MCF 10A (cell line): ENCODE measurements at places on chromosomes 7 and 10. TPM values are rescaled to one million over a fixed set of nuclear protein-coding genes. Genes with fewer than 3 reads are reported as not detected.
A peak's percentile ranks its signal among the peaks of the same experiment; 100 is the strongest.

The PVRIG gene
- total RNA-seq, result 0.74 TPM in 1 of 2 replicates, not detected in the other

The SSC4D gene
- 0.42 and 0.58 TPM in 2 replicates for total RNA-seq

DNA sequence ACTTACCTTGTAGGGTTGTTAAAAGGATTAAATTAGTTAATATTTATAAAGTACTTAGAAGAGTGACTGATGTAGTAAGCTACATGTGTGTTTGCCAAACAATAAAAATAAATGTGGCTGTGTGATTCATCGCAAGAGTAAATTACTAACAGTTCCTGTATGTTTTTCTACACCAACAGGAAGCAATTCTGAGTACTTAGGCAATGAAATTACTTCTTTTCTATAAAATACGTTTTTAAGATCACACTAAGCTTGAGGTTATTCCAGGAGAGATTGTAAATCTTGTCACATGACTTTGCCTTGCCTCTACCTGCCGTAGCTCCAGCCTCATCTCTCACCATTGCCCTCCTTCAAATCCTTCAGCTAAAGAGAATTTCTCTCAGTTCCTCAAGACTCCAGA is 18.1 kb upstream of the GSTK1 start:
- no peak overlapping the region for H3K27ac ChIP-seq
- no peaks in the 10 kb centered on the region for H3K27me3 ChIP-seq
- peaks cover 14% of the 10 kb centered on the region for H3K4me1 ChIP-seq
- no peaks in the 10 kb centered on the region for H3K36me3 ChIP-seq
- DNase-seq, result peak; percentile 35
- H3K4me3 ChIP-seq, result no peak overlapping the region

- peak; percentile 69 for DNase-seq
- H3K36me3 ChIP-seq, result no peaks in the 10 kb centered on the region
- H3K4me3 ChIP-seq, result no peak overlapping the region
- H3K27me3 ChIP-seq, result peaks cover 8% of the 10 kb centered on the region
- H3K4me1 ChIP-seq, result peaks cover 6% of the 10 kb centered on the region
- H3K27ac ChIP-seq, result no peak overlapping the region
Observed at GRCh38 chr10:98309366-98310355, 41.7 kb upstream of the LOXL4 start.

DNA sequence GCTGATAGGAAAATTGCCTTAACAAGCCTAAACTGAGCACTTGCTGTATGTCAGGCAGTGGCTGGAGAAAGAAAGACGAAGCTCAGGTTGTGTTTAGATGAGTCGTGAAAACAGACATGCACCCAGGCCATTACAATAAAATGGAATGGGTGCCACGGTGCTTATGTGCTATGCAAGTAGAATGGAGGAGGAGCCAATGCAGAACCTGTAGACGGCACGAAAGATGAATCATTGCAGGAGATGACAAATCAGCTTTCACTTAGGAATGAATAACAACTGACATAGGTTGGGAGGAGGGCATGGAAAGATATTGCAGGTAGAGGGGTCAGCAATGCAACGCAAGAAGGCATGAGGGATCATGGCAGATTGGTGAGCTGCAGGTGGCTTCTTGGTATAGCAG is 61.2 kb upstream of the ARHGAP21 start:
- peaks cover 8% of the 10 kb centered on the region for H3K4me1 ChIP-seq
- DNase-seq, result peak; percentile 27
- no peak overlapping the region for H3K4me3 ChIP-seq
- no peak overlapping the region for H3K27ac ChIP-seq
- H3K36me3 ChIP-seq, result no peaks in the 10 kb centered on the region
- H3K27me3 ChIP-seq, result no peaks in the 10 kb centered on the region

DNA sequence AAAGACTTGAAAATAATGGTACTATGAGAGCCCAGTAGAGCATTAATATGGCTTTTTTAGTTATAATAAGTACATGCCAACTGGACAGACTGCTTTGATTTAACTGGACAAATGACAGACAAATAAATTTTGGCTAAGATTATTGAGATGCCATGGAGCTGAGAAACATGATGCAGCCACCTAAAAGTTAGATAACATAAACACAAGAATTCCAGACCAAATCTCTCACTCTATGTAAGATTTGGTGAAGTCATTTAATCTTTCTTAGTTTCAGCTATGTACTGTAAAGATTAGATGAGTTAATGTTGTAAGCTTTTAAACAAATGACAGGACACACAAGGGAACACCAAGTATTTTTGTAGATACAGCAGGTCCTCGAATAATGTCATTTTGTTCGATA is 118.2 kb downstream of the CACNA2D1 start:
- no peaks in the 10 kb centered on the region for H3K36me3 ChIP-seq
- no peak overlapping the region for H3K4me3 ChIP-seq
- H3K27ac ChIP-seq, result no peak overlapping the region
- peaks cover 18% of the 10 kb centered on the region for H3K27me3 ChIP-seq

- peaks cover 21% of the 10 kb centered on the region for H3K4me1 ChIP-seq
- peaks cover 5% of the 10 kb centered on the region for H3K36me3 ChIP-seq
- no peak overlapping the region for H3K27ac ChIP-seq
- no peaks in the 10 kb centered on the region for H3K27me3 ChIP-seq
Observed at GRCh38 chr7:2118056-2118455, 114.7 kb downstream of the MAD1L1 start.

- no peak overlapping the region for H3K4me3 ChIP-seq
- H3K36me3 ChIP-seq, result no peaks in the 10 kb centered on the region
Observed at GRCh38 chr7:35993676-35994606, 159.1 kb upstream of the EEPD1 start.

DNA sequence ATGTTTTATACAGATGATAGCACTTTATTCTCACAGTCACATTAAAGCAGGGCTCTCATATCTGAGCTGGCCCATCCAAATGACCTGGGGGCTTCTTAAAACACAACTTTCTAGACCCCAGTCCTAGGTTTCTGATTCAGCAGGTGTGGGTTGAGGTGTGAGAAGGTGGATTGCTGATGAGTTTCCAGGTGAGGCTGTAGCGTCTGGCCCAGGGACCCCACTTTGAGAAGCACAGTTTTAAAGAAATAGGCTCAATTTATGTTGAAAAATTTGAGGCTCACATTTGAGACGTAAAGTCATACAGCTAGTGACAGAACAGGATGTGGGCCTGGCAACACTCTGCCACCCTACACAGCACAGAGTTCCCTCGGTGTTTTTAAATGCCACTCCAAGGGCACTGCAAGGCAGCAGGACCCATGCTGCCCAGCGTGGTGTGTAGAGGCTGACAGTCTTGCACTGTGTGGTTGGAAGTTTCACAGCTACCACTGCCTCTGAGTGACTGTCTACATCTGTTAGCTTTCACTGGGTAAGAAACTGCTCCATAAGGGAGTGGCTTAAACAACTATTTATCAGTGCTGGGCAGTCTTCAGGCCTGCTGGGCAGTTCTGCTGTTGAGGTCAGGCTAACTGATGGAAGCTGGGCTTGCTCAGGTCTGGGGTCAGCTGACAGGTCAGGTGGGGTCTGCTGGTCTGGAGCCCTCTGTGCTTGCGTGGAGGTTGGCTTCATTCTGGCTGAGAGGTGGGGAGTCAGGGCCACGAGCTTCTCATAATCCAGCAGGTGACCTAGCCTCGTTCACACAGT is 319.7 kb downstream of the CXCL12 start:
- no peaks in the 10 kb centered on the region for H3K4me1 ChIP-seq
- no peak overlapping the region for H3K4me3 ChIP-seq
- peaks cover 15% of the 10 kb centered on the region for H3K27me3 ChIP-seq
- DNase-seq, result no peak
- H3K36me3 ChIP-seq, result no peaks in the 10 kb centered on the region

DNA sequence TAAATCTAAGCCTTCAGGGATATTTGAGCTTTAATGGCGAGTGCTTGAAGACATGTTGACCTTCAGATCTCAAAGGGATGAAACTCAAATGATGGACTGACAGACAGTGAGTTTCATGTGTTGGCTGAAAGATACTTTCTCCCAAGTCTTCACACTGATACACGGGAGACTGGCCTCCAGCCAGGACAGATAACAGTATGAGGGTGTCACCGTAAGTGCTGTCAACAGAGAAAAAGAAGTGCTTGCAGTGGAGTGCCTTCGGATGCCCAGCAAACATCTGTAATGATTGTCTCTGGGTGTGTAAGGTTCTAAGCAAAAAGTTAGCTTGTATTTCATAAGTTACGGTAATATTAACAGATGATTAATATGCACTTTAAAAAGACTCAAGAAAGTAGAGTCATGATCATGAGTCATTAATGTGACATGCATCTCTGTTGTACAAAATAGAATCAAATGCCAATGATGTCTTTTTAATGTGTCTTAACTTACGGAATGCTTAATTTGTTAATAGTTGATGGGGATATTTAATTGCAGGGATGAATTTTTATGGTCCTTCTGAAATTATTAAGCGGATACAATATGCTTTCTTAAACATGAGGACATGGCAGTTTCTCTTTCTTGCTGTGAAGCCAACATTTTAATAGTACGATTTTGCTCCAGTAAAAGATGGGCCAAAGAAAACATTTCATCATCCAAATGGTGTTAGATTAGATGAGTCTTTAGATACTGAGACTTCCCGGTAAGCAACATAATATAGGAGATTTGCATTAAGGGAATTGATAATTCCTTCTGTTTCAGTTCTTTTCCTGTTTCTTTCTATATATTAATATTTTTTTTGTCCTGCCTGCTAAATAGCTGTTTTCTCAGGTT is 292.5 kb downstream of the GALNT17 start:
- no peak for DNase-seq
- no peaks in the 10 kb centered on the region for H3K27me3 ChIP-seq
- peak overlapping the region; percentile 30 for H3K4me3 ChIP-seq
- H3K4me1 ChIP-seq, result peaks cover 7% of the 10 kb centered on the region

The SP4 gene
- total RNA-seq, result 4.4 and 6.5 TPM in 2 replicates

DNA sequence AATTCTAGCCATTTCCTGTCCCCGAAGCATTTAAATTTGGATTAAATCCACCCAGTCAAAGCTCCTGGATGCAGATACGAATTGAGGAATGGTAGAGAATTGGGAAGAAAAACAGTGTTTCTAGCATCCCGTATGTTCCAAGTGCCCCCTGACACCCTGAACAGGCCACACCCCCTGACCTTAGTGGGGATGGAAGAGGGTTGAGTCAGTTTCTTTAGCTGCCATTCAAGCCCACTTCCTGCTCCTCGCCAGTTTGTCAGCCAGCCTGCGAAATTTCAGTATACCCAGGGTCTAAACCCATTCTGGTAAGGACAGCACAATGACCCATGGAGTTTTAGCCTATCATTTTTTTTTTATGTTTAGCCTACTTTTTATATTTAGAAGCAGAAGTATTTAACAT is 101.1 kb downstream of the PKD1L1 start:
- H3K27ac ChIP-seq, result no peak overlapping the region
- H3K27me3 ChIP-seq, result peaks cover 30% of the 10 kb centered on the region
- no peak for DNase-seq
- H3K36me3 ChIP-seq, result no peaks in the 10 kb centered on the region
- H3K4me1 ChIP-seq, result no peaks in the 10 kb centered on the region

The SFRP5 gene
- not detected in 2 replicates for total RNA-seq

GRCh38 chr7:40851001-40851400 is 716.2 kb downstream of the SUGCT start:
- no peaks in the 10 kb centered on the region for H3K4me1 ChIP-seq
- H3K27me3 ChIP-seq, result no peaks in the 10 kb centered on the region
- no peaks in the 10 kb centered on the region for H3K36me3 ChIP-seq
- no peak overlapping the region for H3K27ac ChIP-seq
- H3K4me3 ChIP-seq, result no peak overlapping the region
- no peak for DNase-seq

- H3K27me3 ChIP-seq, result peaks cover 46% of the 10 kb centered on the region
- no peak overlapping the region for H3K27ac ChIP-seq
- H3K36me3 ChIP-seq, result no peaks in the 10 kb centered on the region
- no peaks in the 10 kb centered on the region for H3K4me1 ChIP-seq
Observed at GRCh38 chr7:144118341-144118740, 4.6 kb upstream of the OR2A14 start.

GRCh38 chr10:103479135-103479534 is at the start of gene CALHM3:
Gene CALHM3 (minus strand): TSS chr10:103479240. CDS start chr10:103479032, 208 bp downstream.
- no peak within 1 kb of the TSS for H3K4me3 ChIP-seq
- H3K36me3 ChIP-seq, result no peaks in the 10 kb centered on the region
- no peaks in the 10 kb centered on the region for H3K27me3 ChIP-seq
- DNase-seq, result peak; percentile 57

The LRRTM3 gene
- not detected in 2 replicates for total RNA-seq

GRCh38 chr7:42700406-42701327 is 211.2 kb downstream of the C7orf25 start:
- H3K27me3 ChIP-seq, result no peaks in the 10 kb centered on the region
- DNase-seq, result no peak

The PLEKHS1 gene
- total RNA-seq, result not detected in 2 replicates

GRCh38 chr10:45315508-45315907 is at the start of gene OR13A1:
Gene OR13A1 (minus strand): TSS chr10:45315608. CDS start chr10:45304422, 11,186 bp downstream.
- no peaks in the 10 kb centered on the region for H3K36me3 ChIP-seq
- H3K4me1 ChIP-seq, result no peaks in the 10 kb centered on the region
- H3K4me3 ChIP-seq, result no peak within 1 kb of the TSS
- H3K27ac ChIP-seq, result no peak within 1 kb of the TSS

- DNase-seq, result no peak
- H3K4me1 ChIP-seq, result no peaks in the 10 kb centered on the region
- no peaks in the 10 kb centered on the region for H3K27me3 ChIP-seq
- H3K4me3 ChIP-seq, result no peak overlapping the region
Observed at GRCh38 chr7:49643321-49643720, 130.1 kb upstream of the VWC2 start.

The CPN1 gene
- not detected in 2 replicates for total RNA-seq

The ATOH7 gene
- total RNA-seq, result not detected in 2 replicates

GRCh38 chr10:4102802-4103344 is 317.9 kb upstream of the KLF6 start:
- no peaks in the 10 kb centered on the region for H3K27me3 ChIP-seq
- H3K4me1 ChIP-seq, result peaks cover 6% of the 10 kb centered on the region
- no peak overlapping the region for H3K27ac ChIP-seq
- DNase-seq, result no peak
- no peak overlapping the region for H3K4me3 ChIP-seq

The SPDYE1 gene
- not detected in 2 replicates for total RNA-seq

The EIF3A gene
- 190 and 226 TPM in 2 replicates for total RNA-seq

DNA sequence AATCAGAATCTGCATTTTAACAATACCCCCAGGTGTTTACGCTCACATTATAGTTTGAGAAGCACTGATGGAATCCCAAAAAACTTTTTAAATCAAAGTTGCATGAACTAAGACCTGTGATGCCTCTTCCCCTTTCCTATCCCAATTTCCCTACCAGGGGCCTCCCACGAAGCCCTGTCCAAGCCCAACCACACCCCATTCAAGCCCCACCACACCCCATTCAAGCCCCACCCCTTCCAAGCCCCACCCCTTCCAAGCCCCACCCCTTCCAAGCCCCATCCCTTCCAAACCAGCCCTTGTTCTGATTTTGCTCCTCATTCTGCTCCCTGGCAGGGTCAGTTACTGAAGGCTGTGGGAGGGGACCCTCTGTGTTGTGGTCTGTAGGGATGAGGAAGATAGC is 9.8 kb upstream of the AQP1 start:
- H3K27me3 ChIP-seq, result no peaks in the 10 kb centered on the region
- DNase-seq, result no peak
- no peak overlapping the region for H3K27ac ChIP-seq
- peaks cover 18% of the 10 kb centered on the region for H3K4me1 ChIP-seq
- no peak overlapping the region for H3K4me3 ChIP-seq

DNA sequence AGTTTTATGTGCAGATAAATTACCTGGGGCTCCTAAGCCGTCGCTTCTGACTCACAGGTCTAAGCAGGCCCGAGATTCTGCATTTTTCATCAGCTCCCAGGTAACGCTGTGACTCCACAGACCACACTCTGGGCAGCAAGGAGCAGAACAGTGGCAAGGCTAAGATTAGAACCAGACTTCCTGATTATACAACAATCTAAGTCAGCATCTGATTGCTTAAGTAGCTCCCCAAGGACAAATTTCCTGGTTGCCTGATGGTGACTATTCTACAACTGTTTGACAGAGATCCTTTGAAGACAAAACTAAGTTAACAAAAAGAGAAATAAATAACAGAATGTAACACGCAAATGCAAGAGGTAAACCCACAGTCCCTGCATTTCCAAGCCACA is 69.0 kb downstream of the CREB3L2 start:
- H3K36me3 ChIP-seq, result peaks cover 20% of the 10 kb centered on the region
- H3K27me3 ChIP-seq, result no peaks in the 10 kb centered on the region
- peaks cover 51% of the 10 kb centered on the region for H3K4me1 ChIP-seq
- H3K27ac ChIP-seq, result no peak overlapping the region
